ENCODE measurements at places on chromosomes 13 and 19.

DNA sequence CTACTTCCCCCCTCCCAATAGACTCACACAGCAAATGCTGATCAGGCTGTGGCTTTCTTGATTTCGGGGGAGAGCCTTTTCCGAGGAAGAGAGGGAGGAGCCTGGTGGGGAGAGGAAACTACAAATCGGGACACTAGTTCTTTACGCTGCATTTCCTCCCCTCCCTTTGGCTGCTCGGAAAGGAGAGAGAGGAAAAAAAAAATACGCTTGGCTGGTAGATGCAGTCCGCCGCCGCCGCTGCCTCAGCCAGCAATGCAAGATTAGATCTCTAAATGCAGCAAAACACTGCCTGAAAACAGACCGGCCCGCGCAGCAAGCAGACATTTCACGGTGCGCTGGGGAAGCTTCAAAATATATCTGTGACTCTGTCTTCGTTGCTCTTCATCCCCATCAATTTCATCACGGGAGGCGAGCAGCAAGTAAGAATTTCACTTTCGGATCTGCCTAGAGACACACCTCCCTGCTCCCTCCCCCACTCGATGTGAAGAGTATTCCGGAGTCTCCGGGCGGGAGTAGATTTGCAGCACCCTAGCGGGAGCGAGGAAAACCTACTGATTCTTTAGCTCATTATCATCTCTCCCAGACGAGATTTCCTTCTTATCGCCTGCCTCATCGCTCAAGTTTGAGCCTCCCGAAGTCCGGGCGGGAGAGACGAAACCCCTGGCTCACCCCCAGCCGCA is at the start of gene PCDH17:
Gene PCDH17 (plus strand): TSS at position 149 of the 680 bp plus-strand sequence. CDS start 803 bp downstream, outside the sequence.
- no peak for DNase-seq

DNA sequence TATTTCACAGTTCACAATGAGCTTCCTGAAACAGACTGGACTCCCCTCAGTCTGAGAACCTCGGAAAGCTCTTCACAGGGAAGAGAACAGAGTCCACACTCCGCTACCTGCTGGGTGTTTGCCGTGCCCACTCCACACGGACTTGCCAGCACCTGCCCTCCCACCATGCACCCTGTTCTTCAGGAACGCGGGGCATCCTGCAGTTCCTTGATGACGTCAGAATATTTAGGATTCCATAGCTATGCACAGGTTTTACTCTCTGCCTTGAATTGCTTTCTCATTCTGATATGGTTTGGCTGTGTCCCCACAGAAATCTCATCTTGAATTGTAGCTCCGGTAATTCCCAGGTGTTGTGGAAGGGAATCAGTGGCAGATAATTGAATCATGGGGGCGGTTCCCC is 74.4 kb upstream of the FARP1 start:
- no peak for DNase-seq

DNA sequence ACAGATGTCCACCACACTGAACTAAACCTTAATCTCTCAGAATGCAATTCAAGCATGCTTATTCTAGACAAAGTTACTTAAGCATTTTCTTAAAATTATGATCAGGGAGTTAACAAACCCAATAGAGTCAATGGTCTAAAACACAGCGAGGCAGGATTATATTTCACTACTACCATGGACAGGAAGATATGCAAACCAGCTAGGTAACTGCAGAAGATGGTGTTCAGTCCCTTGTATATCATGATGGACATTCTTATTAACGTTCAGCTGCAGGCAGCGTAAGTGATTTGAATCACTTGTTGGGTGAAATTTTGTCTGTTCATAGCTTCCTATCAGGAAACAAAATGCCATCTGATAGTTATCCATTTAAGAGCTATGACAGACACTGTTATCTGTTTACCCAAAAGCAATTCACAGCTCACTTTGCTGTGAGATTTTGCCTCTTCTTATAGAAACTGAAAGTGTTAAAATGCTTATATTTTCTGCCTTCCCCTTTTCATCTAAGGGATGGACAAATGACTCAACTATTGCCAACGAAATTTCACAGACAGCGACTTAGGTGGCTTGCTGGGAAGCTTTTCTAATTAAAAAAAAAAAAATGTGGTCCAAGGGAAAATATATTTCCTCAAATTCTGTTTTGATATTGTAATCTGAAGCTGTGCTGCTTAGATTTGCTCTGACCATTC is 591.9 kb downstream of the DACH1 start:
- DNase-seq: no peak

GRCh38 chr19:30224689-30225606 is 147.2 kb upstream of the ZNF536 start:
- DNase-seq: no peak

DNA sequence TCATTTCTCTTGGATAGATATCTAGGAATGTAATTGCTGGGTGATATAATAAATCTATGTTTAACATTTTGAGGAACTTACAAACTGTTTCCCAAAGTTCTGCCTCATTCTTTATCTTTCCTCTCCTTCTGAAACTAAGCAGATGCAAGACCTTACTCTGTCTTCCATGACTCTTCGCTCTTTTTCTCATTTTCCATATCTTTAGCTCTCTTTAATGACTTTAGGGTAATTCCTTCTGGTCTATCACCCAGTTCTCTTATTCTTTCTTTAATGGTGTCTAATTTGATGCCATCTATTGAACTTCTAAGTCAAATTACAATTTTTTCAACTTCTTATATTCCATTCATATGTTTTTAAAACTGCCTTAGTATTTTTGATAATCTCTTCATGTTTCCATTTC is 316.6 kb downstream of the POU4F1 start:
- no peak for DNase-seq

GRCh38 chr19:29569038-29569911 is 36.8 kb upstream of the POP4 start:
- DNase-seq: no peak

GRCh38 chr13:22018076-22018835 is 347.4 kb downstream of the FGF9 start:
- DNase-seq: no peak

GRCh38 chr13:32141462-32141861 is 109.9 kb downstream of the FRY start:
- no peak for DNase-seq

GRCh38 chr13:50855681-50856080 is 12.2 kb upstream of the DLEU7 start:
- no peak for DNase-seq

DNA sequence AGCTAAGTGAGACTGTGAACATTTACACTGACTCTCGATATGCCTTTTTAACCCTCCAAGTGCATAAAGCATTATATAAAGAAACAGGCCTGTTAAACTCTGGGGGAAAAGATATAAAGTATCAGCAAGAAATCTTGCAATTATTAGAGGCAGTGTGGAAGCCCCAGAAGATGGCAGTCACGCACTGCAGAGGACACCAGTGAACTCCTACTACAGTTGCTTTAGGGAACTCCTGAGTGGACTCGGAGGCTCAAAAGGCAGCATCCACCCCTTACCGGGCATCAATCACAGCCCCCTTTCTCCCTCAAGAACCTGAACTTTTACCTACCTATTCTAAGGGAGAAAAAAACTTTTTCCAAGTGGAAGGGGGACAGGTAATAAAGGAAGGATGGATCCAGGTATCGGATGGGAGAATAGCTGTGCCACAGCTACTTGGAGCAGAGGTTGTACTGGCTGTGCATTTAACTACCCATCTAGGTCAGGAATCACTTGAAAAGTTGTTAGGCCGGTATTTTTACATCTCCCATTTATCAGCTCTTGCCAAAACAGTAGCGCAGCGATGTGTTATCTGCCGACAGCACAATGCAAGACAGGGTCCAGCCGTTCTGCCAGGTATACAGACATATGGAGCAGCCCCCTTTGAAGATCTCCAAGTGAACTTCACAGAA is 80.1 kb downstream of the ZNF486 start:
- DNase-seq: no peak

- DNase-seq: no peak
Measured at GRCh38 chr19:19619181-19619848, 828 bp upstream of the PBX4 start.

DNA sequence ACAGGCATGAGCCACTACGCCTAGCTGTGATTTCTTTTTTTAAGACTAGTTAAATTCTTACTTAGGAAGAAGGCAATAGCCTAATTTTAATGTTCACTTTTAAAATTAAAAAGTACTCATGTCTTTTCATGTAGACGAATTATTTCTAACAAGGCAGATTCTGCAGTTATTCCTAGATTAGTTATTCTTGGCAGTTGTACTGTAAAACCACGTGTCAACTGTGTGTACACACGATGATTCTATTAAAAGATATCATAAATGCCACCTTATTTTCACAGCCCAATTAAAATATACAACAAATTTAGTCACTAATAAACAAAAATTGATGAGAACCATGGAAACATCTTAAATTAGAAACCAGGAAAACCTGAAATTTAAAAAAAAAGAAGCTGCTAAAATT is 10.6 kb upstream of the FOXO1 start:
- no peak for DNase-seq

DNA sequence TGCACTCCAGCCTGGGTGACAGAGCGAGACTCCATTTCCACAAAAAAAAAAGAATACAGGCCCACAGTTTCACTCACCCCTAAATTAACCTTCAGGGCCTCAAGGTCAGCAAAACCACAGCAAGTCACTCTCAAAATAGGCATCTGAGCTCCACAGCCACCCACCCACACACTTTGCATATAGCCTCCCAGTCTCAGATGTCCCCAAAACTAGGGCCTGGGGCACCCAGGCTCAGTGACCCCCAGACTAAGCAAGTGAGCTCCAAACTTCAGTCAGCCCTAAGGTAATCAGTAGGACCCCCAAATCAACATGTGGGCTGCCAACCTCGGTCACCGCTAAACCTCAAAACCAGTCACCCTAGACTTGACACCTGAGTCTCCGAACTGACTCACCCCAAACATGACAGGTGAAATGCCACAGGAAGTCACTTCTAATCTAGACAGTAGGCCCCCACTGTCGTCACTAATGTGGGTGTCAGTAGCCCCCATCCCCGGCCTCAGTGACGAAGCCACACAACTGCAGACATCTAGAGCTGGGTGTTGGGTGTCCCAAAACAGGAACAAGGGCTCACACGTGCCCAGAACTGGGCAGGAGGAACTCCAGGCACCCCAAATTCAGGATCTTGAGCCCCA is 13.9 kb downstream of the RABAC1 start:
- peak; percentile 48 for DNase-seq

- DNase-seq: no peak
Measured at GRCh38 chr13:20969182-20969581, 66.6 kb upstream of the XPO4 start.

DNA sequence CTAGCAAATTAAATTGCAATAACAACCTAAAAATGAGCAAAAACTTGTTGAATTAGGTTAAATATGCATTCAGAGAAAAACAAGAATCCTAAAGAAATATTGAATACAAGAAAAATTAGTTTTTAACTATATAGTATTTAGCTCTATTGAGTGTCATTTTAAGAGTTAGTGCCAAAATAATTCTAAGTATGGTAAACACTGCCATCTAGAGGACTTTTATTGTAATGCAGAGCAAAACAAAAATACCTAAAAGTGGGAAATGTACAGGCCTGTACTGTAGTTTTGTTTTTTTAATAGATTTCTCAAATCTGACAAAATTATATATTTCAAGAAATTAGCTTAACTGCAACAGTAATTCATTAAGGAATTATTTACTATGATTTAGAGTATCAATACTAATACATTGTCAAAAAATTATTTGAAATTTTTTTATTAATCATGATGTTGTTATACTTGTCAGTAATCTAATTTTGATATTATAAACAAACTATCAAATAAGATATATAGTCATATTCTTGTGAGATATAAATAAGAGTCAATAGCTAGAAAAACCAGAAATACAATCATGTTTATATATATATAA is 8.2 kb upstream of the PCDH9 start:
- no peak for DNase-seq

DNA sequence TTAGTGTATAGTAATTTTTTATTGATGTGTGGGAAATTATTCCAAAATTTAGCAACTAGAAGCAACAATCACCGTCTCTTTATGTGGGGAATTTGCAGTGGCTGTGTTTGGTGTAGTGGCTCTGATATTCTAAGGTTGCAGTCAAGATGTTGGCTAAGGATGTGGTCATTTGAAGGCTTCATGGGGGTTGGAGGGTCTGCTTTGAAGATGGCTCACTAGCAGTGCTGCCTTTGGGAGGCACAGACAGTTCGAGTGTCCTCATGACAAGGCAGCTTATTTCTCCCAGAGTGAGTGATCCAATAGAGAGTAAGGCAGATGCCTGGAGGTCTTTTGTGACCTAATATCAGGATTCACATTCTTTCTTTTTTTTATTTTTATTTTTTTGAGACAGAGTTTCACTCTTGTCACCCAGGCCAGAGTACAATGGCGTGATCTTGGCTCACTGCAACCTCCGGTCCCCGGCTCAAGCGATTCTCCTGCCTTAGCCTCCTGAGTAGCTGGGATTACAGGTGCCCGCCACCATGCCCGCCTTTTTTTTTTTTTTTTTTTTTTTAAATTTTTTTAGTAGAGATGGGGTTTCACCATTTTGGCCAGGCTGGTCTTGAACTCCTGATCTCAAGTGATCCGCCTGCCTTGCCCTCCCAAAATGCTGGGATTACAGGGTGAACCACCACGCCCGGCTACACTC is 8.7 kb downstream of the GPI start:
- no peak for DNase-seq

GRCh38 chr19:13255041-13255718 is 105.0 kb downstream of the IER2 start:
- no peak for DNase-seq

DNA sequence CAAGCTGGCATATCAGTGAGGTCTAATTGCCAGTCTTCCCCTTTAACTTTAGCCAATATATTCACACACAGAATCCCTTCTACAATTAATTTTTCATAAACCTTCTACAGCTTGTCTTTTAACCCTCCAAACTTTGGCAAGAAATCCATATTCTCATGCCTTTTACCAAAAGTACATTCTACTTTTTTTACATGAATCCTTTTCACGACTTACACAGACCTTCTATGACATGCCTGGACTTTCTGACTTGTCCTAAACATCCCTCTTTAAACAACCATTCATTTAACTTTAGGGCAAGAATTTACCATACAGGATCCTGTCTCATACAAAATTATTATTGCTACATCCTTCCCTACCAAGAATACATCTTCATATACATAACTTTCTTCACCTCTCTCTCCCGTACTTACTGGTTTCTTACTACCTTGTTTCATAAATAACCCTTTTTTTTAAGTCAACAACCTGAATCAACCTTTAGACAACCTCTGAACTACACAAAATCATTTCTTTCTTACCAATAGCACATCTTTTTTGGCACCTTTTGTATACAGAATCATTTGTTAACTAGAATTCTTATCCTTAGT is 23.5 kb downstream of the ZNF544 start:
- no peak for DNase-seq

- DNase-seq: no peak
Measured at GRCh38 chr19:3248728-3249326, 24.4 kb downstream of the CELF5 start.

GRCh38 chr13:79402074-79402635 is 3.9 kb downstream of the RBM26 start:
- DNase-seq: no peak

GRCh38 chr13:112330479-112331381 is 45.4 kb upstream of the SPACA7 start:
- DNase-seq: no peak

- DNase-seq: no peak
Measured at GRCh38 chr19:8342316-8342683, 762 bp downstream of the KANK3 start.
